ENCODE measurements at places on chromosomes 7 and 10.

DNA sequence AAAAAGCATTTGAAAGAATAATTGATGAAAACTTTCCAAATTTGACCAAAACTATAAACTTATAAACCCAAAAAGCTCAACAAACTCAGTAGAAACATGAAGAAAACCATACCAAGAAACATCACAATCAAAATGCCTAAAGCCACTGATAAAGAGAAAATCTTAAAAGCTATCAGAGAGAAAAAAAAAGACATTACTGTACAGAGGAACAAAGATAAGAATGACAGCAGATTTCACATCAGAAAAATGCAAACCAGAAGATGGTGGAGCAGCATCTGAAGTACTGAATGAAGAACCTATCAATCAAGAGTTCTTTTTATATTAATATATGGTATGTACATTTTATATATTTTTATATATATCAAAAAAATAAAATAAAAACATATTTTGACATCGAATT is 2.4 kb upstream of the GPAM start:
- DNase-seq = no peak

DNA sequence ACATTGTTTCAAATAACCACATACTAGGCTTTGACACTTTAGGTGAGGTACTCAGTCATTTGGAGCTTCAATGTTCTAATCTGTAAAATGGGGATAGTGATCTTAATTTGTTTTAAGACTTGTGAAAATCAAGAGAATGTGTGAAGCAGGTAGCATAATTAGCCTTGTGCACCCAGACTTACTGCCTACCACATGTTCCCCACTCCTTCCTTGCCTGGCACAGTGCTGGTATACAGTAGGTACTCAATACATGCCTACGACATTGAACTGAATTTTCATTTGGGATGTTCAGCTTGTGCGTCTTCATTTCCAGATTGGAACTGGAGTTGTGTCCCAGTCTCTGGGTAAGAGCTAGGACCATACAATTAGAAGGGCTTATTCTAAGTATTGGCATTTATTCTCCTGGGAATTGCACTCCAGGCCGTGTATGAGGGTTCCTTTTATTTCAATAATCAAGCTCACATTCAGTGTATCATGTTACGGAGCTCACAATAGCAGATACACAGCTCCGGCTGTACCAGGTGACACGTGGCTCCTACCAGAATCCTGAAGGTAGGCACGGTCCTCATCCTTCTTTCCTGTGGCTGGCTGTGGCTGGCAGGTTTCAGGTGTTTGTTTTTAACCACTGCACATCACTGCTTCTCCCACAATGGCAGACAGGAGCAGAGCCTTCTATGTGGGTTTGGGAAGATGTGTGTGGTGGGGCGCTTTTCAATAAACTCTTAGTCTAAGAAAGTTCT is 109.4 kb upstream of the PDCD4 start:
- no peak for DNase-seq

- no peak for DNase-seq
These were observed 241.7 kb upstream of the NEBL start for GRCh38 chr10:21138769-21139340.

DNA sequence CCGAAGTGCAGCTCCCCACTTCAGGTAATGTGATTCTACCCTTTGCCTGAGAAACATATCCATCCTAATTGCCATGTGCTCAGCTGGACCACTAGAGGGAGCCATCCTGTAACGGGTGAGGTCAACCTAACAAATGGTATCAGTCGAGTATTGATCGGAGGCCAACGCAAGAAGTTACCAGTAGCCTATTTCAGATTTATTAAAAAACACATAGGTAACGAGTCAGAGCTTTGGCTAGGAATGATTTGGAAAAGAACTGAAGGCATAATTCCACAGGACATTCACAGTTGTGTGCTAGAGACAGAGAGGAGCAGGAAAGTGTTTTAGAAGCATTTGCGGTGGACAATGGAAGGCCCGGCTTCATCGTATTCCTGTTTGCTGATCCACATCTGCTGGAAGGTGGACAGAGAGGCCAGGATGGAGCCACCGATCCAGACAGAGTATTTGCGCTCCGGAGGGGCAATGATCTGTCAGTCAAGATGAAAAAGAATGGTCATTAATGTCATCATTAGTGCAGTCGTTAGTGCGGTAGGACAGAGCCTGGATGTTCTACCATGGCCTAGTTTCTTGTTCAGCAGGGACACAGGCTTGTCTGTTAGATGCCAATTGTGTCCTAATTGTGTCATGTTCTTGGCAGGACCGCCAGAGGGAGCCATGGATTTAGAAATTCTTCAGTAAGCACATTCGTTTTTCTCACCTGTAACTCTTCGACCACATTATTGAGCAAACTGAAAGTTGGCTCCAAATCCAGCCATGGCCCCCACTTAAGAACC is 17.5 kb downstream of the ACTA2 start:
- DNase-seq = peak; percentile 42

GRCh38 chr7:18808026-18808425 is 309.4 kb downstream of the TWIST1 start:
- DNase-seq = no peak

GRCh38 chr7:2459674-2460073 is 16.5 kb downstream of the GRIFIN start:
- no peak for DNase-seq

DNA sequence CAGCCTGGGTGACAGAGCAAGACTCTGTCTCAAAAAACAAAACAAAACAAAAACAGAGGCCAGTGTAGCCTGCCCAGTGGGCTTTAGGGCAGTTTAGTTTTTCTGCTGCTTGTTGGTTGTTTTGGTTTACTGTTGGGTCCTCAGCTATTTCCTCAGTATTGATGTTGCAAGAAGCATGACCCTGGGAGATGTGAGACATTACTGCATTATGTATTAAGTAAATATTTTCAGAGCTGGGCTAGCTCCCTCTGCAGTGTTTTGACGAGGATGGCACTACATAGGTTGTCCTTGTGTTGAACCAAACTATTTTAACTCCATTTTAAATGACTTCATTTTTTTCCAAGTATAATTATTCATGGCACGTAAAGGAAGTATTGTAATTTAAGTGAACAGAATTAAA is 4.8 kb downstream of the AKAP9 start:
- DNase-seq = no peak

GRCh38 chr10:124265391-124265745 is 153.4 kb downstream of the OAT start:
- DNase-seq = no peak

DNA sequence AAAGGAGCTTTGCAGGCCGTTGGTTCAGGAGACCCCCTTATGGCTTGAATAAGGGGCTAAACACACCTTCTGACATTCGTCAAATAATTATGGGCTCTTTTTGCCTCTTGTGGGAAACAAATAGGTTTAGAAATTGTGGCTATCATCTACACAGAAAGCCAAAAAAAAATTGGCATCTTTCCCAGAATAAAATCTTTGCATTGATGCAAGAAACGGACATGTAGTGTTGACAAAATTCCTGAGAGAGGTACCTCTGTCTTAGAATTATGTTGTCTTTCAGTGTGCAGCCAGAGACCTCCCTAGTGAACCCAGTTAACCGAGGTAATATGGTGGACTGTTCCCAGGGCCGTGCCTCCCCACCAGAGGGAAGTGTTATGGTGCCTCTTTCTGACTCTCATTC is 283.9 kb downstream of the SDHAF3 start:
- no peak for DNase-seq

DNA sequence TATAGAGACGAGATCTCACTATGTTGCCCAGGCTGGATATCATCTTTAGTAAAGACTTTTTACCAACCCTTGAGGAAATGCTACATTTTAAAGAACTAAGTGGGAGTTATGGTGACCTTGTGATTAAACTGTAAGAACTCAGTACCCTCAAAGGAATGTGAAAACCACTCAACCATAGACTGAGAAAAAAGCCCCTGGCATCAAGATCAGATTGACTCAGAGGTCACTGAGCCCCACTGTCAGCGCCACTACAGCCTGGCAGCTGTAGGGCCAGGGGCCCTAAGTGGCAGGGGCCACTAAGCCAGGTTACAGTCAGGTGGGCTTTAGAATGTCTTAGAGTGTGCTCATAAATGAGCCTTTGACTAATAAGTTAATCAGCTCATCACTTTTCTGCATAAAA is 55.9 kb downstream of the APBB1IP start:
- DNase-seq = no peak

DNA sequence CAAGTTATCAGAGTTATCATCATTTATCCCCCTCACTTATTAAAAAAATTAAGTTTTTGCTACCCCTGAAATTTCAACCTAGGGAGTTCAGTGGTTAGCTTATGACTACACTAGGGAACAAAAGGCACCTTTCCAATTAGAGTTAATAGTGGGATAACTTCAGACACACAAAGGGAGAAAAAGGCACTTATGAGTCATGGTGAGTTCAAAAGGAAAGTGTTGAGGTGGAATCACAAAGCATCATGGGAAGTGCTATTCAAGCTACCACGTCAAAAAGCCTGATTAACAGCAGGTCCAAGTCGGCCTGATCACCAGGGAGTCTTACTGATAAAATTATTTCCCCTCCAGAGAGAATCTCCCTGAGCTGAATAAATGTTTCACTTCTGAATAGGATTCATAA is 165.7 kb downstream of the C7orf25 start:
- DNase-seq = no peak

DNA sequence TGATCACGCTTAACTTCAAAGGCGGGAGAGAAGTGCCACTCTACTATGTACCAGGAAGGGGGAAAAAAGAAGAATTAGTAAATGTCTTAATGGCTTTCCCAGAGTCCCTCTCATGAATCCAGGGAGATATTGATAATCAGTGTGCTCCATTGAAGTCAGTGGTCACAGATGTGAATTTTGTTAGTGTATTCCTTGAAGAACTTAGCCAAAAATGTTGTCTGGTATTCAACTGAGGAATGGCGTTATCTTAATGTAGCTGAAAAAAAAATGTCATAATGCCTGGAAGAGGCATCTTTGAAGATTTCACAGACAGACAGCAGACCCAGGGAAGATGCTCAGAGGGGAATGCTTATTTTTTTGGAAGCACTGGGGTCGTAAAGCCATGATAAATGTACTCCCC is 250.4 kb downstream of the WDR11 start:
- no peak for DNase-seq

GRCh38 chr7:29647020-29647654 is 83.5 kb downstream of the PRR15 start:
- DNase-seq = no peak

- DNase-seq = no peak
These were observed 32.5 kb downstream of the RGS10 start for GRCh38 chr10:119509909-119510451.

DNA sequence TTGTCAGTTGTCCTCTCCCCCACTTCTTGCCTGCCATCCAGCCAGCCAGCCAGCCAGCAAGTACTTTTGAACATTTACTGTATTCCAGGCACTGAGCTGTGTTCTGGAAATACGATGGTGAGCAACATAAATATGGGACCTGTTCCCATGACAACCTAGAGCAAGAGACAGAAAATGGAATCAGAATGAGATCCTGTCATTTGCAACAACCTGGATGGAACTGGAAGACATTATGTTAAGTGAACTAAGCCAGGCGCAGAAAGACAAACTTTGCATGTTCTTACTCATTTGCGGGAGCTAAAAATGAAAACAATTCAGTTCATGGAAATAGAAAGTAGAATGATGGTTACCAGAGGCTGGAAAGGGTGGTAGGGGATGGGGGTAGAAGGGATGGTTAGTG is 140.7 kb downstream of the ICA1 start:
- no peak for DNase-seq

DNA sequence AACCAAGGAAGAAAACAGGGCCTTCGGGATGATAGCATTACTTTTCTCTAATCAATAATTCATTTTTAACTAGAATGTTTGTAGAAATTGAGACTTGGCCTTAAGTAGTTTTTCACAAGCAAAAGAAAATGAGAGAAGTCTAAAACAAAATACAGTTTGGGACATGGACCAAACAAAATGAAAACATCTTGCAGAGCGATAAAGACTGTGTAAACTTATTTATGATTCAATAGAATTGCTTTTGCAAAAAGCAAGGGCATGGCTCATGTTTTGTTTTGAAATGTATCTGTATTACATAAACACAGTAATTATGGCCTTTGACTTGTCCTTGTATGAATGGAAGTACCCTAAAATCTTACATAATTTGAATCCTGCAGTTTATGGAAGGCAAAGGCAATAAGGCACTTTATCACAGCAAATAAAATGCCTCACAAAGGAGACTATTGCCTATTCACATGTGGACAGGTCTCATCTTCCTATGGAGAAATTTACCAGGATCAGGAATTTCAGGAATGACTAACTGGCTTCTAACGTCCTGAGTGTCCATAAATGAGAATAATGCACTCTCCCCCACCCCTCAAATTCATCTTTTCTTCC is 295.2 kb downstream of the PTEN start:
- no peak for DNase-seq

GRCh38 chr7:142181211-142181610 is 69.7 kb downstream of the MGAM2 start:
- DNase-seq = no peak

GRCh38 chr7:2640482-2640830 is 8.7 kb downstream of the TTYH3 start:
- no peak for DNase-seq

DNA sequence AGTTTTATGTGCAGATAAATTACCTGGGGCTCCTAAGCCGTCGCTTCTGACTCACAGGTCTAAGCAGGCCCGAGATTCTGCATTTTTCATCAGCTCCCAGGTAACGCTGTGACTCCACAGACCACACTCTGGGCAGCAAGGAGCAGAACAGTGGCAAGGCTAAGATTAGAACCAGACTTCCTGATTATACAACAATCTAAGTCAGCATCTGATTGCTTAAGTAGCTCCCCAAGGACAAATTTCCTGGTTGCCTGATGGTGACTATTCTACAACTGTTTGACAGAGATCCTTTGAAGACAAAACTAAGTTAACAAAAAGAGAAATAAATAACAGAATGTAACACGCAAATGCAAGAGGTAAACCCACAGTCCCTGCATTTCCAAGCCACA is 69.0 kb downstream of the CREB3L2 start:
- DNase-seq = no peak

DNA sequence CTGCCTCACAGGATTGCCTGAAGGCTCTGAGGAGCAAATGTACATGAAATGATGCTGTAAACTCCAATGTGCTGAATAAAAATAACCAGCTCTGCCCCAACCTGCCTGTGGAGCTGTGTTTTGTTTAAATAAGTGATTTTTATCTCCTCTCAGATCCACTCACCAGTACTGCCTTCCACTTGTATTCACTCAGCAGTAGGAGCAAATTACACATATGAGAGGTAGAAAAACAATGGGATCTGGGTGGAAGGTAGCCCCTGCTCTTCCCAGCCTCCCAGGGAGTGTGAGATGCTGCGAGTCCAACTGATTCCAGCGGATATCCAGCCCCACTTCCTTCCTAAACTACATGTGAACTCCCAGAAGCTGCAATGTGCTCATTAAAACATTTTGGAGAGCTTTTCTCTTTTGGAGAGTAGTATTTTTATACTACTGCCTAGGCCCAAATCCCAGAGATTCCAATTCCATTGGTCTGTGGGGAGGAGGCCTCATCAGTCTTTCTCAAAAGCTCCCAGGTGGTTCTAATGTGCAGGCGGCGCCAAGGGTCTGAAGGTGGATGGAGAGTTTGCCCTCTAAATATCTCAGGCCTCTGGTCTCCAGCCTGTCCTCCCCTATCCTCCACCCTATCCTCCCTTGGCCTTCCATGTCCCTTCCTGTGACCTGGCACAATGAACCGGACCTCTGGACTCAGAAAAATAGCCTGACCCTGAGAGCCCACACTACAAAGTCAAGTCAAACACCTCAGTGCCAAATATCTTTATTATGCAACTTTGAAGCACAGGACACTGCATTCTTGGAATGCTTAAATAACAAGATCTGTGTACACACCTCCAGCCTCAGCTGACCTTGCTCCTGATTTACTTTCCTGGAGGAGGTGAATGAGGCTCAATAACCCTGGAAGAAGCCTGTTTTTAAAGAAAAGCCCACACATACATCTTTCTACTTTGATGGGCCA is 46.2 kb downstream of the CPVL start:
- DNase-seq = no peak
